ENCODE measurements at places on chromosomes 5 and 9.
A peak's percentile ranks its signal among the peaks of the same experiment; 100 is the strongest.

DNA sequence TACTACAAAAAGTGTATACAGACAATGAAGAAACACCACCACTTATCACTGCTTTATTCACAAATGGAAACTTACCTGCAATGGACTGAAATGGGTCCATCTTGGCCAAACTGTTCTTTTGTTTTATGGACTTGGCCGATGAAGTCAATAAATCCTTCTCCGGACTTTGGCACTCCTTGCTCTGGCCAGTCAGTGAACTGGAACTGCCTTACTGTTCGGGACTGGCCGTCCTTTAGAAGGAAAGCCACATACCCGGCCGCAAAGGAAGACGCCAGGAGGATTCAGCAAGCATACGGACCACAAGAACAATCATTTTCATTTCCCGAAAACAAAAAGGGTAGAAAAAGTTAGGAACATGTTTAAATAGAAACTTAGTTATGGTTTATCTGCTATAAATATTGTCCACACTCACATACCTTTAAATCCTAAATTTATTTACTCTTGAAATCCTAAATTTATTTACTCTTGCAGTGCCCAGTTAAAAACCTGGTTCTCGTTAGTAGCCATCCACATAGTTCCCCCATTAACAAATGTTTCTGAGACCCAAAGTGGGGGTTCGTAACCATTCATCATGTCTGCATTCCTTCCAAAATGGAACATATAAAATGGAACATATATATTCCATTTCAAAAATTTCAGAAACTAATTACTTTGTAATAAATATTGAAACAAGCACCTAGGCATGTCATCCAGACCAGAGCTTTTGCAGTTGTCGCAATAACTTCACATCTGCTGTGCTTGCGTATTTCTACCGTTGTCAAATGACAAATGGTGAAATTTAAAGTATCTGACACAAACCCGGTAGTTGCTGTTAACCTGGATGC is 532.1 kb upstream of the DMAC1 start:
- H3K36me3 ChIP-seq = no peaks in the 10 kb centered on the region
- no peak overlapping the region for H3K4me3 ChIP-seq
- no peak overlapping the region for H3K27ac ChIP-seq
- H3K4me1 ChIP-seq = no peaks in the 10 kb centered on the region
- no peak for DNase-seq

GRCh38 chr5:1788200-1788599 is 11.4 kb downstream of the MRPL36 start:
- H3K4me3 ChIP-seq = no peak overlapping the region
- H3K27ac ChIP-seq = no peak overlapping the region
- DNase-seq = no peak
- peaks cover 8% of the 10 kb centered on the region for H3K36me3 ChIP-seq
- peaks cover 27% of the 10 kb centered on the region for H3K27me3 ChIP-seq
- peaks cover 44% of the 10 kb centered on the region for H3K4me1 ChIP-seq

DNA sequence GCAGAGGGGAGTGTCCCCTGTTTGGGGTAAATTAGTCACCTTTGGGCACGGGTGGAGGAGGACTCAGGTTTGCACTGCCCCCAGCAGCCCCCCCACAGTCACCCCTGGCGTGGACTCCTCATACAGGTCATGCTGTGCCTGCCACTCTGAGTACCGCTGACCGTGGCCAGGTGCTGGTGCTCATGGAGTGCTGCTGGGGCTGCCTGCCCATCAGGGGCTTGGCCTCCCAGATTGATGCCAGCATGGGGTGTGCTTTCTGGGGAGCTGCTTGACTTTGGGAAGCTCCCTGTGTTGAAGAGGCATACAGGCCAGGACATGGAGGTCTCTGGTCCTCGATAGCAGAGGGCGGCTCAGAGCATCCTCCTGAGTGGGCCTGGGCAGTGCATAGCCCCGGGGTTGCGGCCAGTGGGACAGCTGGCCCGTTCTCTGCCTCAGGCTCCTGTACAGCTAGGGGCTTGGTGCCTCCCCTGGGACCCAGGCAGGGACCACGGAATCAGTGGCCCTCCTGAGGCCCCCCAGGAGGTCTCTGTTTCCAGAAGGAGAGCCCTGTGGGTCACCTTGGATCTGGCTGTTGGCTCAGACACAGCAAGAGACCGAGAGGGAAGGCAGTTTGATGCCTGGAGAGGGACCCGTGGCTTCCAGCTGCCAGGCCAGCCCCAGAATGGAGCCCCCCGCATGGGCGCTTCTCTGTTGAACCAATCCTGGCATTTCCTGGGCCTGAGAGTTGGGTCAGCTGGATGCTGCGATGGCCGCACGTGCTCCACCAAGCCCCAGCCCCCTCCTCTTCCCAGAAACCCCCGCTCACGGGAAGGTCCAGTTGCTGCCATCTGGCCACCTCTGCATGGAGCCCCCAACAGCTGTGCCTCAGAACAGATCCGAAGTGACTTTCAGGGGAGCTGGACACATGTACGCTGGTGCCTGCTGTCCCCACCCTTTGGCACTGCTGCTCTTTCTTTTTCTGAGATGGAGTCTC is 6.1 kb upstream of the AJM1 start:
- H3K4me3 ChIP-seq = no peak overlapping the region
- no peak overlapping the region for H3K27ac ChIP-seq
- peaks cover 5% of the 10 kb centered on the region for H3K4me1 ChIP-seq
- no peaks in the 10 kb centered on the region for H3K27me3 ChIP-seq

DNA sequence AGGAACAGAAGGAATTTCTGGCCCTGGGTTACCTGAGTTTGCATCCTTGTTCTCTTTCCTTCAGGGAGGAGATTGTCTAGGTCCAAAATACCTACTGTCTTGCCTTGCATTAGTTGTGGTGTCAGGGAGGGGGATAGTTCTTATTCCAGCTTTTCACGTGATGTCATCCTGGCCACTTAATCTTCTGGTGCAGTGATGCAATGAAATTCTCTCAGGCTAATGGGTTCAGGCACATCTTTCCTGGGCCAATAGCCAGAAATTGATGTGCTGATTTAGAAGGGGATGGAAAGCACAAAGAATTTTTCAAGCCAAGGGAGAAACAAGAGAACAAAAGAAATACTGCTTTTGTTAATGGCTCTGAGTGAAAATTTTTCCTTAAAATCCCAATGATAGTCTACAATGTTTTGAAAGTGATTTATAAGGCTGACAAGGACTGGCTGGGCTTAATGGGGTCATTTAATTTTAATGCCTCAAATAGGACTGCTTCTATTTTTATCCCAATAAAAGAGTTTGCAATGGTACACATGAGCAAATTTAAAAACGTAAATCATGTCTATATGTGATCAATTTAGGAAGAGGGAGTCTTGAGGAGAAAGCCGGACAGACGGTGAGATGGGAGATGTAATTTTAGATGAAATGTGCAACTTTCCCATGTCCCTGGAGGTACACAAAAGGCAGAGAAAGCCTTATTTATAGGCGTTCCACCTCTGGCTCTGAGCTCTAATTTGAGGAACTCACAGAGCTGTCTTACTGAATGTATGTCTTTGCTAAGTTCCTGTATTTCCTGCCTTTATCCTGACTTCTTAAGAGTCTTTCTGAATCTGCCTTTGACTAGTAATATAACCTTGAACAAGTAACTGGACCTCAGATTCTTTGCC is 89.3 kb upstream of the SV2C start:
- no peak for DNase-seq
- no peak overlapping the region for H3K27ac ChIP-seq
- no peaks in the 10 kb centered on the region for H3K36me3 ChIP-seq
- no peak overlapping the region for H3K4me3 ChIP-seq
- H3K27me3 ChIP-seq = peaks cover 4% of the 10 kb centered on the region

DNA sequence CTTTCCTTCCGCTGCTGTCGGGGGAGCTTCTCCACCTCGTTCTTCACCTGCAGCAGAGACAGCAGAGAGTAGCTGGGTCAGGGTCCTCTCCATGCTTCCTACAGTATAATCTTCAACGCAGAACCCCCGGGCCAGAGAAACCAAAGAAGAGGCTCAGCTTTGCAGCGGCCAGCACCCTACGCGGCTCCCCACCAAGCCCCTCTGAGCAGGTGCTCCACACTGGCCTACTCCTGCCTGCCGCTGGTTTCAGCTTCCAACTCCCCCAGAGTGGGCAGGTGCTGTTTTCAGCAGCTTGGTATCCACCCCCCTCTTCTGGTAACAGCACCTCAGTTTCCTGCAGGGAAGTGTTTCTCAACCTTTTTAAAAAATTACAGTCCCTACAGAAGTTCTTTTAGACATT is 58.3 kb upstream of the FBXW11 start:
- peak; percentile 18 for DNase-seq
- no peak overlapping the region for H3K4me3 ChIP-seq
- H3K36me3 ChIP-seq = peaks cover 71% of the 10 kb centered on the region

GRCh38 chr5:175701797-175702196 is 43.9 kb downstream of the HRH2 start:
- H3K4me3 ChIP-seq = no peak overlapping the region
- DNase-seq = peak; percentile 5
- H3K4me1 ChIP-seq = peaks cover 5% of the 10 kb centered on the region
- H3K27ac ChIP-seq = no peak overlapping the region
- H3K27me3 ChIP-seq = no peaks in the 10 kb centered on the region

DNA sequence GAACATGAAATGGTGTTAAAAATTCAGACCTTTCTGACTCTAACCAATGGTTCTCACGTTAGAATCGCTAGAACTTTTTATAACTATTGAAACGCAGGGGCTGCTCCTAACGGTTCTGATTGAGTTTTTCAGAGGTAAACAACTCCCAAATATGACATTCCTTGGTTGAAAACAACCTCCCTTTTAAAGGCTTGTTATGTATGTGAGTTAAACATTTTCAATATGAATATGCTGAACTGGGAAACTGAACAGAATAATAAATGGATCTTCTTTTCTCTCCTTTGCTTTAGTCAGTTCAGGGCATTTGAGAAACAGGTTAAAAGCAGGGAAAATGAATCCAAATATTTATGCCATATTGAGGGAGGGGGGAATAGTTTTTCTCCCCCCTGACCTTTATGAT is 13.2 kb upstream of the DPYSL3 start:
- H3K4me1 ChIP-seq = no peaks in the 10 kb centered on the region
- no peak overlapping the region for H3K27ac ChIP-seq
- DNase-seq = no peak
- H3K27me3 ChIP-seq = no peaks in the 10 kb centered on the region
